ENCODE measurements at places on chromosomes 11 and 22.

- DNase-seq, result no peak
Measured at GRCh38 chr22:33785283-33785968, 134.8 kb downstream of the LARGE1 start.

- peak; percentile 37 for DNase-seq
Measured at GRCh38 chr22:19986410-19987341, 29.9 kb downstream of the ARVCF start.

DNA sequence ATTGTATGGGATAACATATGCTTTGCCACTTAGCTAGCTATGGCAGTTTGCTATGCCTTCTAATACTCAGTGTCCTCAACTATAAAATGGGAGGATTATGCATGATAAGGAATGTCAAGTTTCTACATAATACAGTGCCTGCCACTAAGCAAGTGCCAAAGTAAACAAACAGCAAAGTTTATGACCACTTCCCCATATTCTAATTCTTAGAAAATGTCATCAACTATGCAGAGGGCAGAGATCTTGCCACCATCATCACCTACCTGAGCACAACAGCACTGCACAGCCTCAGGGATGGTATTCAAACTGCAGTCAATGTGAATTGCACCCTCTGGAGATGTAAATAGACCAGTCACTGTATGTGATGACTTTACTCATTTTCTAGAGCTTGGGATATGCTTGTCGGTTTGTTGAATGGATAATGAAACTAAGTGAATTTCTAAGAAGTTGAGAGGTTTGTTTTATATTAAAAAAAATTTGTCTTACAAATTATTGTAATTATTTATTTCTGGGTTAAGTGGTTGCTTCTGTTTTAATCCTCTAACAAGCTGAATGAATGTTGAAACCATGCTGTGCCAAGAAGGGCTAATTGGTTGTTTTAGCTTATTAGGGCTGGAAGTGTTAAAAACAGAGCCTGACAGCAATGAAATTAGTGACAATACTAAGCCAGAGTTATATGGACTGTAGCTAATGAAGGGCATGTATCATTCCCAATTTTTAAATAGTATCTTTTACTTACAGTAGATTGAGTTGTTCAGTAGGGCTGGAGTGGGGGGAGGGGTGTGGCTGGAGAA is 398.4 kb downstream of the CNTN5 start:
- no peak for DNase-seq

DNA sequence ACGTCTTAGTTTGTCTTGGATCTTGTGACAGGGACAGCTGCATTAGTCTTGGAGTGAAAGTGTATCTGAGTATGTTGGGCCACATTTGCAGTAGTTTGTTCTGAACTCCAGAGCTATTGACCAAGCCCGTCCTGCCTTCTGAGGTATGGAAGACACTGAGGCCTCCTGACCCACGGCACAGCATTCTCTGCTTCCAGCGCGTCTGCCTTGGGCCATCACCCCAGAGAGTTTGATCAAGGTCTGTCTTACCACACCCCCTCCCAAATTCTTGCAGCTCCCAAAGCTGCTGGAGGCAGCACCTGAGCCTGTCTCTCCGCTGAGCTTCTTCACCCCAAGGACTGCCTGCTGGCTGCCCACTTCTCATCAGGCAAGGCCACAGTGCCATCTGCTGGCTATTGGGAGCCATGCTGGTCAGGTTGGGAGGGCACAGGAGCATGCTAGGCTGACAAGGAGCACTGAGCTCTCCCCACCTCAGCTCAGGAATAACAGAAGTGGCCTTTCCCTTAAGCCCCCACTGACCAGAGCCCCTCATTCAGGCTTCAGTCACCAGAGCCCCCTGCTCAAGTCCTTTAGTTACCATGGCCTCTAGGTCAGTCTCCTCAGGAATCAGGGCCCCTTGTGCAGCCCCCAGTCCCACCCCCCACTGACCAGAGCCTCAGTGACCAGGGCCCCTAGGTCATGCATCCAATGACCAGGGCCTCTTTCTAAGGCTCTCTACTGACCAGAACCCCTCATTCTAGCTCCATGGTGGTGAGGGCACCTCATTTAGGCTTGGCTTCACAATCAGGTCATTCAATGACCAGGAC is 27.2 kb upstream of the SMPD1 start:
- peak; percentile 39 for DNase-seq

DNA sequence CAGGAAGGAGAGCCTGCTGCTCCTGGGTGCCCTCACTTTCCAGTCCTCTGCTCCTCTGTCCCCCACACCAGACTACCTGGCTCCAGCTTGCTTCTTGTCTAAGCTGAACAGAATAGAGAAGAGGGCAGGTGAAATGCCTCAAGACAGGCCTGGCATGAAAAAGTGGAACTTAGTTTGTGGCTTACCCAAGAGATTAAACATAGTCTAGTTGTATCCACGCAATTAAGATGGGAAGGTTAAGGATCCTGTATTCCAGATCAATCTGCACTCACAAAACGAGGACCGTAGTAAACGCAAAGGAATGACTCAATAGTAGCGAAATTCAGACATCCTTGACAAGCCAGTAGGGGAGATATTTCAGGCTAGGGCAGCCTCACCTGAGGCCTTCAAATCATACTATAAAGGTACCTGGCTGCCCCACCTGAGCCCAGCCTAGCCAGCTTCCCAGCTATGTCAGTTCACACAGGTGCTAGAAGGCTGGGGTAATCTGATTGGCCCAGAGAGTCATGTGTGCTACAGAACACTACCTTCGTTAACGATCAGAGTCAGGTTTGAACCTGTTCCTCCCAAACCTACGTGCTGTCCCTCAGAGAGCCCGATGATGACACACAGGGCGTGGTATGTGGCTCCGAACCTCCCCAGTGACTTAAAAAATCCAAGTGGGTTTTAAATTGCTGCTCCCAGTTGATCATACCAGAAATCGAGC is 46.5 kb downstream of the AHNAK start:
- DNase-seq, result no peak

DNA sequence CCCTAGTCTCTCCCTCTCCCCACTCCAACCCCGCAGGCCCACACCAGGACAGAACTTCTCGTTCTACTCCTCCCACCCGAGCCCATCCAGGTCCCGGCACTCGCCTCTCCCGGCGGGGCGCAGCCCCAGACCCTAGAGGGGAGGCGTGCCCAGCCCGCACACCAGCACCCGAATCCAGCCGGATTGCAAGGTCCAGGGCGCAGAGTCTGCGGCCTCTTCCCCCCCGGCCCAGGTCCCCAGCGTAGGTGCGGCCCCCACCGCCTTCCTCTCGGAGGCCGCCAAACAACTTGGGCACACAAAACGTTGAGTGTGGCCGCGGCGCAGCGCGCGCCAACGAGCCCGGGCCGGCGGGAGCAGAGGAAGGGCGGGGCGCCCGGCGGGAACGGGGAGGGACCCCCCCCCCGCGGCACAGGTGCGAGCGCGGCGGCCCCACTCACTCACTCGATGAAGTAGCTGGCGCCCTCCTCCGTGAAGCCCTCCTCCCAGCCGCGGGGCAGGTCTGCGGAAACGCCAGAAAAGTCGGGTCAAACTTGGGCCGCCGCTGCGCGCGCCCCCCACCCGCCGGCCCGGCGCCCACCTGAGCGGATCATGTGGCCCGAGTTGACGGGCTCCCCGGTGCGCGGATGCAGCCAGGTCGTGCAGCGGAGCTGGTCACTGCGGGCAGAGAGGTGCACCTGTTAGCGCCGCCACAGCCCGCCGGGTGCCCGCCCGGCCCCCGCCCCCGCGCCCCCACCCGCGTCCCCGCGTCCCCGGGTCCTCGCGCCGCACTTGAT is 480 bp downstream of the PLEKHA7 start:
- DNase-seq, result no peak

- DNase-seq, result no peak
Measured at GRCh38 chr11:26579683-26580082, 7.6 kb upstream of the MUC15 start.

DNA sequence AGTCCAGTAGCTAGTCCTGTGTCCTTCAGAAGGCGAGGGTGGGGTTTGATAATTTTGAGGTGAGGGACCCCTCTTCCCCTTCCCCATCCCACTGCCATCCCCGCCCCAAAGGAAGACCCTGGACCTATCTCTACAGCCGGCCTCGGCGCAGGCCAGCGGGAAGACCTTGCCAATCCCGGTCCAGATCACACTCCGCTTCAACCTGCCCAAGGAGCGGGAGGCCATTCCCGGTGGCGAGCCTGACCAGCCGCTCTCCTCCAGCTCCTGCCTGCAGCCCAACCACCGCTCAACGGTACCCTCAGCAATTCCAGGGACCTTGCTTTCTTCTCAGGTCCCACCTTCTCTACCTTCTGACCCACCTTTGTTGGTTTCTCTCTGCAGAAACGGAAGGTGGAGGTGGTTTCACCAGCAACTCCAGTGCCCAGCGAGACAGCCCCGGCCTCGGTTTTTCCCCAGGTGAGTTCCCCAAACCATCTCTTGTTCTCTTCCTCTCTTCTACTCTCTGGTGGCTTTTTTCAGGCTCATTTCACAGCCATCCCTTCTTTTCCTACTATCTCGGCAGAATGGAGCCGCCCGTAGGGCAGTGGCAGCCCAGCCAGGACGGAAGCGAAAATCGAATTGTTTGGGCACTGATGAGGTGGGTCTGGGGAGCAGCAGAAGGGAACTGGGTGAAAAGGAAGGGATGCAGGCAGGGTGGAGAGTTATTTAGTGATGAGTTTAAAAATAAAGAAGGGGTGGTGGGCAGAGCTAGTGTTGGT is 1.3 kb downstream of the KAT5 start:
- no peak for DNase-seq

DNA sequence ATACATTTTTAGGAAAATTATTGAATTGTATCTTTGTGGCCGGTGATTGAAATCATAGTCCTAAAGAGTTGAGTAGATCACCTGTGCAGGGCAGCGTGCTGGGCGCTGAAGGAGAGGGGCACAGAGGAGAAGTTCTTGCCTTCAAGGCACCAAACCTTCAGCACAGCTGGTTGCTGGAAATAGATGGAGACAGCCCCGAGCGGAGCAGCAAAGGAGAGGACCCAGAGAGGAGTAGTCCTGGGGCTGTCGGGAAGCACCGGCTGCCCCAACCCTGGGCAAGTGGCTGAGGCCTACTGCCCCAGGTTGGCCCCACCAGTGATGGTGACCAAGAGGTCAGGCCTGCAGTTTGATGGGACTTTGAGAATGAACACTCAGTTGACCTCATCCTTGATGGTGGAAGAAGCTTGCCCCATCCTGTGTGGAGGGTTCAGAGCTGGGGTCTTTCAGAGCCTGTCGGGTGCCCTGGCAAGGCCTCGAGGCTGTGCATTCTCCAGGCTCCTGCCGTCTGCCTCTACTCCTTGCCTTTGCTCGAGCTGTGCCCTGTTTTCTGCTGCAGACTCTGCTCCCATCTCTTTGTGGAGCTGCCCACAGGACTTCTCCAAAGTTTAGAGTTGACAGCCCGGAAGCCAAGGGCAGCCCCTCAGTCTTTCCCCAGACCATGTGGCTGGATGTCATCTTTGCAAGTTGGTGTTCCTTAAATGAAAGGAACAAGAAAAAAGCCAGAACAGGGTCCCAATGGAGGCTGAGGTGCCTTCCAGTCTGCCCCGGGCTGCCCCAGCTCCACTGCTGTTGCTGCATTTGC is 285.1 kb downstream of the TBC1D22A start:
- DNase-seq, result no peak

GRCh38 chr11:101346591-101346990 is 217.0 kb upstream of the PGR start:
- no peak for DNase-seq

DNA sequence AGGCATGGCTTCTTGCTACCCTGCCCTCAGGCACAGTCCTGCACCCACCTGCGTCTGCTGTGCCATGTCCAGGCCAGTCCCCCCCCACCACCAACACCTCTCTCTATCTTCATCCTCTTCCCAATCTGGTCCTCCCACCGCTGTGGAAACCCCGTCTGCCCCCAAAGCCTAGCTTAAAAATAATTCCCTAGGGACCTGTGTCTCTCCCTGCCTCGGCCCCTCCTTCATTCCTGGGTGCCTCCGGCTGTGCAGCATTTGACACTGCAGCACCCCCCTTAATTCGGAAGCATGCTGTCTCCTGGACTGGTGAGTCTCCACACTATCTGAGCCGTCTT is 2.5 kb upstream of the ASCL2 start:
- no peak for DNase-seq

DNA sequence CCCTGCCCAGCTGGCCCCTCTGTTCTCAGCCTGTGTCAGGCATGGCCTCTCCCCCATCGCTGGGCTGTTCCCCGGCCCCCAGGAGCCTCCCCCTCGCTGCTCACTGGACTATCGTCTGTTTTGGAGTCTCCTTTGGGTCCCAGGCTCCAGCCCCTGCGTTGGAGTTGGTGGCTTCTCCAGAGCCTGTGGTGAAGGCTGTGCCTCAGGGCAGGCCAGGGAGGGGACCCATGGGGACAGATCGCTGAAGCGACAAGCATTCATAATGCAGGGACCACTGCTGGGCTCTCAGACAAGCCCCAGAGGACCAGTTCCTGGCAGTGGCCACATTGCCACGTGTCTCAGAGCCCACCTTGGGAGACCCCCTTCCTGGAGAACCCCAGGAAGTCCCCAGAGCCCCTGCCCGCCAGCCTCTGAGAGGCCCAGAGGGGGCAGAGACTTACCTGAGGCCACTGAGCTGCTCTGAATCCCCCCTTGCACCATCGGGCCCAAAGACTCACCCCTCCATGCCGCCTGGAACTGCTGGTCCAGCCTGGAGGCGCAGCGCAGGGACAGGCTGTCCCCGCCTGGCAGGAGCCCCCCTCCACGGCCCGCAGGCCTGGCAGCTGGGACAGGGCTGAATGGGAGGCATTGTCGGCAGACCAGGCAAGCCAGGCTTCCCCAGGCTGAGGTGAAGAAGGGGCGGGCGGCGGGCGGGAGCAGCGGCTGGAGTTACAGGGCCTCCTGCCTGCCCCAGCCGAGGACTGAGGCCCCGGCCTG is at the start of gene CHADL:
TSS of gene CHADL (minus strand) at position 555 of the 756 bp plus-strand sequence. CDS start at position 505, 50 bp downstream.
- peak; percentile 97 for DNase-seq

DNA sequence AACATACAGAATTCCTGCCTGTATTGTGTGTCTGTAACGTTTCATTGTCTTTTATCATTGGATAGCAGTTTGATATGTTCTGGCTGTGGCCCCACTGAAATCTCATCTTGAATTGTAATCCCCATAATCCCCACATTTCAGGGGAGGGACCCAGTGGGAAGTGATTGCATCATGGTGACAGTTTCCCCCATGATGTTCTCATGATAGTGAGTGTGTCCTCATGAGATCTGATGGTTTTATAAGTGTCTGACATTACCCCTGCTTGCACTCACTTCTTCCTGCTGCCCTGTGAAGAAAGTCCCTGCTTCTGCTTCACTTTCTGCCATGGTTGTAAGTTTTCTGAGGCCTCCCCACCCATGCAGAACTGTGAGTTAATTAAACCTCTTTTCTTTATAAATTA is 19.6 kb upstream of the MTMR2 start:
- no peak for DNase-seq

DNA sequence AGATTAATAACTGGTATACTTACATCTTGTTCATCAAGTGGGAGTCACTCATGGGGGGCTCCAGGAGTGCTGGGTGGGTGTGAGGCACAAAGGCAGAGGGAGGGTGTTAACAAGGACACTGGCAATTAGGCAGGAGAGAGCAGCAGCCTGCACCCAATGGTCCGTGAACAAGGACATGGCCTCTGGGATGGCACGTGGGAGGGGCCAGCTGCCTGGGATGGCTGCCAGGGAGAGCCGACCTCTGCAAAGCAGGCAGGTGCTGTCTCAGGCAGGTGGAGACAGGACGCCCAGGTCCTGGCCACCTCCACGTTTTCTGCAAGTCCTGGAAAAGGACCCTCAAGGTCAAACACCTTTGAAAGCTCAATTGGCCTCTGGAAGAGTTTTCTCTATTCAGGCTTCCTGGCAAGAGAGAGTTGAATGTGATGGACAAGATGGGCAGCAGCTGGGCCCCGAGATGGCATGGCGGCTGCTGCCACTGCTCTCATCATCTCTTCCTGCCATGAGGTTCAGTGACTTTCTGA is 257.1 kb downstream of the BUD13 start:
- DNase-seq, result no peak

GRCh38 chr22:30097861-30098260 is 17.6 kb downstream of the HORMAD2 start:
- no peak for DNase-seq

Data from substantia nigra (tissue), 51 donors.